ENCODE measurements at places on chromosomes 5 and 9.

GRCh38 chr5:170307575-170308465 lies 10.2 kb upstream of the LCP2 start:
- no peak for DNase-seq

DNA sequence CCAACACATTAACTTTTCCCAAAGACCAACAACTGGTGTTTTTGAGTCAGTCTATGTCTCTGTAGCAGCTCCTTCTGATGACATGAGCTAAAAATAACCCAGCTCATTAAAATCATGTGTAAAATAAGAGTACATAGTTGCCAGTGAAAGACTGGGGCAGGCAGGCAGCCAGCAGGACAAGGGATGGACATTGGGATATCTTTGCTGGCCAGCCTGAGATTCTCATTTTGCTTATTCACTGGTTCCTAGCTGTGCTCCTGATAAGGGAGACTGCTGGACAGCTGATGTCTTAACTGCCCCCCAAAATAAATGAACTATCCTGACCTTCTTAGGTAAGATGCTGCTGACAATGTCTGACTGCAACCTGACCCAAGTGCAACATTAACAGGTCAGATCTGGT lies 33.9 kb downstream of the EPB41L4B start:
- no peak for DNase-seq

- no peak for DNase-seq
These were observed 17.4 kb downstream of the SH3PXD2B start for GRCh38 chr5:172436879-172437369.

DNA sequence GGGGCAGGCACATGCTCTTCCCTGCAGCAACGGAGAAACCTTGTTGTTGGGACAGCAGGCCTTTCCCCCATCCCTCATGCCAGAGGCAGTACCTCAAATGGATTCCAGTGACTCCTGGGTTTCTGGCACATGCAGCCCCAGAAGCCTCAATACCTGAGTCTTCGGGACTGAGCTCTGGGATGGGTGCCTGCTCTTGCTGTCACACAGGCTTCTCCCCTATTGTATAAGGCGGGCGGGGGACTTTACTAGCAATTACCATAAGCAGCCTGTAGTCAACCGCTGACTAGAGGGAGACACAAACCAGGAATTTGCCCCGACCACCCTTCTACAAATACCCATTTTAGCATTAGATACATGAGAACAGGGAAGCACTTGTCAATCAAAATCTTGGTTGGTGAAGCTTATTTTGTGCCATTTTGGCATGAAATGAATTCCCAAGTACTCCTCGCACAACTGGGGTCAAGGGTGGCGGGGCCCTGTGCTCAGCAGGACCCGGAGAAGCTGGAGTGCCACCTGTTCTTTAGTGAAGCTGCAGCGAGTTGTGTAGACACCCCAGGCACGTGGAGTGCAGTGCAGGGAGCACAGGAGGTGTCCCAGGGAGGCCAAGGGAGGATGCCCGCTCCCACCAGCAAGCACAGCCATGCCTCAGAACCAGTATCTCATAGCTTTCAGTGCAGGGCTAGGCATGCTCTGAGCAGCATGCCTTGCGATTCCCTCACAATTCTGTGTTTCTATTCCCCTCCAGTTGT lies 21.2 kb downstream of the S1PR3 start:
- no peak for DNase-seq

DNA sequence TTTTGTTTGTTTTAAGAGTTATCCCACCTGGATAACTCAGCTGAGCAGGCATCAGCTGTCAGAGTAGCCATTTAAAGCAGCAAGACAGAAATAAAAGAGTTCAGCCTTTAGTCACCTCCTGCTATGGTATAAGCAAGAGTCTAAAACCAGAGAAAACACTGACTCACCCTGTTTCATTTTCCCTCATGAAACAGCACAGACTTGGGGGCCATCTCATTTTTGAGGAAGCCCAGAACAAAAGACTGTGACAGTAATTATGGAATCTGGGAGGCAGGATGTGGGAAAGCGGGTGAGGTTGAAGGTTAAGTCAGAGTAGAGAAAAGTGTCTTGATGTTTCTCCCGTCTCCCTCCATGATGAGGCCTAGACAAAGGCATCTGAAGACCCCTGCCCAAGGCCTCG lies 90.2 kb upstream of the FAM174A start:
- DNase-seq = no peak

DNA sequence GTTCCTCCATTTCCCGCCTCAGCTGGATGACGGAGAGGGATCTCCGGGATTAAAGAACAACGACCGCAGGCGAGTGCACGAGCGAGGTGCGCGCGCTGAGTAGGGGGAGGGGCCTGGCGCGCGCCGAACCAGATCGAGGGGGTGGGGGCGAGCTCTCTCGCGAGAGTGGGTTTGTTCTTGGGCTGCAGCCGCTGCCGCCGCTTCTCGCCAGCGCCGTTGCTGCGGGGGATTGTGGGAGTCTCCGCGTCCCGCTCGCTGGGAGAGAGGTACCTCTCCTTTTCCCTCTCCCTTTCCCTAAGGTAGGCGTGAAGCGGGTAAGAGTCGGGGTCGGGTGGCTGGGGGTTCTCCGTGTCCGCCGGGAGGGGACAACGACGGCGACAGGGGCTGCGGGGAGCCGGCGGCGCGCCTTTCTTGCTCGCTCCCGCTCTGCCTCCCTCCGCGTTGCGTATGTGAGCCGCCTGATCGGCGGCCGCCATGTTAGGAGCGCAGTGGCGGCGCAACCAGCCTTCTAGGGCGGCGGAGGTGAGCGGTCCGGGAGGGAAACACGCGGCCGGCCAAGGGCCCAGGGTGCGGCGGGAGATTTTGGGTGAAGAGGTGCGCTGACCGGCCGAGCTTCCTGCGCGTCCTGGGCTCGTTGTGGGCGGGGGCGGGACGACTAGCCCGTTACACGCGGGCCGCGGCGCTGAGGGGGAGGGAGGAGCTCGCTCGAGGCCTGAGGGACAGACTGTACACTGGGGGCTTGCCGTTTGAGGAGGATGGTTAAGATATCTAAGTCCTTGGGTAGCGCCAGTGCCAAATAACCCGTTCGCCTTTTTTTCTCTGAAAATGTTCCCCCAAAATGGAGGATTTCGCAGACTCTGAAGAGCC lies at the start of gene MATR3:
TSS of gene MATR3 (plus strand) at position 234 of the 867 bp plus-strand sequence. CDS start 13,676 bp downstream, outside the sequence.
- DNase-seq = peak; percentile 75

GRCh38 chr9:92964607-92965060 lies 17.3 kb downstream of the FGD3 start:
- DNase-seq = no peak

DNA sequence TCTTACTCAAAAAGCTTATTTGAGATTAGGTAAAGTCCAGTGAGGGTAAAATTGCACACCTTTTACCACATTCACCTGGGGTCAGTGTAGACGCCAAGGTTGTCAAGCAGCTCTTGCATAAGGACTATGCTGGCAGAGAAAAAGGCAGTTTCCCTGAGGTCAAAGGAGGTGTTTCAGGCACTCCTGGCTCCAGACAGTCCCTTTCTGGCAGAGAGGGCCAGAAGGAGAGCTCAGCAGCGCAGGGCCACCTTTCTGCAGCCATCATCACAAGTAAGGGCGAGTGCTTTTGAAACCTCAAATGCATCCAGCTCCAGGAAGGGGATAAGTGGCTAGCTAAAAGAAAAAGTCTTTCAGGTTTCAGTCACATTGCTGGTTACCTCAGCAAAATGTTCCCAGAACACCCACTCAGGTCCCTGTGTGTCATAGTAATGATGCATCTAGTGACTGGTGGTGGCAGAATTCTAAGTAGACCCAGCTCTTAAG lies 16.7 kb upstream of the IL13 start:
- DNase-seq = no peak

Data from cortex of kidney (tissue), 1 donor.